ENCODE measurements at places on chromosomes 2 and 18.

GRCh38 chr2:176830362-176830761 lies 382.2 kb upstream of the HNRNPA3 start:
- no peak for DNase-seq

GRCh38 chr2:179995741-179996515 lies 11.2 kb downstream of the CWC22 start:
- no peak for DNase-seq

DNA sequence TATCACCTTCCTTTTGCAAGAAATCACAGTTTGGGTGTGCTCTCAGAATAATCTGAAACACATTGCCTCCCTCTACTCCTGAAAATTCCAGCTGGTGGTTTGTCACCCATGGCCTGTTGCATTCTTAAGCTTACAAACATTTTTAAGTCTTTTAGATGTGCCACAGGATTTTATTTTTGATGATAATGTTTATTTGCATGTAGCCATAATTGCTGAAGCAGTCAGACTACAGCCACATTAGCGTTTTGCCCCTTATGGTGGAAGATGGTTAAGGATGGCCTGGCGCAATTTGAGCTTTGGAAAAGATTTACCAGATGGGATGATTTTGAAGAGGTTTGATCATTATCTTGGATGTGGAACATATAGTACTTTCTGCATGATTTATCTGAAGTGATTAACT lies 439.5 kb downstream of the MEIS1 start:
- DNase-seq = no peak

DNA sequence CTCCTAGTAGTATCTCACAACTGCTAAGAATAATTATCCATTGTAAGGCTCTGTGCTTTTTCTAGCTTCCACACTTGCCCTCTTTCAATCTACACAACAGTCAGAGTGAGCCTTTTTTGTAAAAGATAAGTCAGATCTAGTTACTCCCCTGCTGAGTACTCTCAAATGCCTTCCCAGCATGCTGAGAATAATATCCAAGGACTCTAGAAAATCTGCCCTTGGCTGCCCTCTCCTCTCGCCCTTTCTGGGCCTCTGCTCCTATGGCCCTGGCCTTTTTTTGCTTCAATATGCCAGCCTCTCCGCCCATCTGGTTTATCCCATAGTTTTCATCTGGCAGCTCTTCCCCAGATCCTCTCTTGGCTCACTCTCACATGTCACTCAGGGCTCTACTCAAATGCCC lies 455.9 kb upstream of the UBE2E3 start:
- no peak for DNase-seq

GRCh38 chr2:79729532-79729931 lies 216.7 kb downstream of the CTNNA2 start:
- no peak for DNase-seq

GRCh38 chr18:47750889-47751423 lies 179.5 kb downstream of the SMAD2 start:
- DNase-seq = no peak

- no peak for DNase-seq
Observed at GRCh38 chr2:75064691-75065396, 106.4 kb downstream of the POLE4 start.

- DNase-seq = no peak
Observed at GRCh38 chr2:144510294-144510991, 9.5 kb downstream of the ZEB2 start.

- no peak for DNase-seq
Observed at GRCh38 chr2:9747396-9747795, 95.9 kb upstream of the TAF1B start.

GRCh38 chr2:37851828-37852584 lies 73.1 kb upstream of the RMDN2 start:
- DNase-seq = no peak

DNA sequence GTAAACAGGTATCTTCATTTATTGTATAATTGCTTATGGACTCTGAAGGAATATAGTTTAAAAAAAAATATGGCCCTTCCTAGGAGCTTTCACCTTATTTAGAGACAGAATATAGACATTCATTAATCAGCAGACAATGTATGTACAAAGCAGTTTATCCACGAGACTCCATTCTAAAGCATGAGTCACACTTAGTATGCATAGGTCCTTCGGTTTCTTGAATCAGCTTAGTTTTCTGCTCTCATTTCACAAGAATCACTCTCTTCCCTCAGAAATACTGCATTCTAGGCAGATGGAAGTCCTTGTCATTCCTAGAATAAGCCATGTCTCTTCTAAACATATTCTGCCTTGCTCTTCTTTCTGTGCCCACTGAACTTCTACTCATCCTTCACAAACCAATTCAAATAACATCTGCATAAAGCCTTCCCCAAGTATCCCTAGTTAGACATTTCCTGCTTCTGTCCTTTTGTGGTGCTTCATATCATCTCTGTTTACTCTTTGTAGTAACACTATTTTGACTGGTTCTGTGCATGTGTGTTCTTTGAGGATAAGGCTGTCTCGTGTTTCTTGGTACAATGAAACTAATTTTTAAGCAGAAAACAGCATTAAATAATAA lies 84.5 kb downstream of the PTRHD1 start:
- DNase-seq = no peak

DNA sequence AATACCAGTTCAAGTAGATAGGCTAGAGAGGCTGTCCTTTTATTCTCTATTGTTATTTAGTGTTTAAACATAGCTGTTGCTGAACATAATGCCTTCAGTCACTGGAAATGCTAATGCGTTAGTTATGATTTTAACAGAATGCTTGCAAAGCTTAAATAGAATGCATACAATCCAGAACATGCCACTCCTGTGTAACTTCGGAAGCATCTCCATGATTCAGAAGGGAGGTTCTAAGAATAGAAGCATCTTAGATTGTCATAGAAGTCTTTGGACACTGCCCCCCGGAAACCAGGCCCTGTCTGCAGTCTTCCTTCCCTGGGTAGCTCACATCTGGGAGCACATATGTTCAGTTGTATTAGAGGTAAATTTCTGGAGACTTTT lies 73.2 kb downstream of the ZNF532 start:
- DNase-seq = no peak

GRCh38 chr2:107529146-107529545 lies 297.5 kb upstream of the RGPD4 start:
- no peak for DNase-seq

DNA sequence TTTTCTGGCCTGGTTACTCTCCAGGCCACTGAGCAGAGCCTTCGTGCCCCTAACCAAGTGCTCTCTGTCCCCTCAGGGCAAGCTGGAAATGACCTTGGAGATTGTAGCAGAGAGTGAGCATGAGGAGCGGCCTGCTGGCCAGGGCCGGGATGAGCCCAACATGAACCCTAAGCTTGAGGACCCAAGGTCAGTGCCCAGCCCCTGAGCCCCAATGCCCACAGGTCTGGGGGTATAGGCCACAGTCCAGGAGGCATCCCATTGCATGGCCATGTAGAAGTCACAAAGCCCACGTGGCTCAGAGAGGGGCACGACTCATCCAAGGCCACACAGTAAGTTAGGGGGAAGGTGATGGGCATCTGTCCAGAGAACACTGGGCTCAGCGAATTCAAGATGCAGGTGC lies 227.6 kb downstream of the DYSF start:
- DNase-seq = no peak

GRCh38 chr2:200416878-200417277 lies 93.0 kb downstream of the KCTD18 start:
- no peak for DNase-seq

DNA sequence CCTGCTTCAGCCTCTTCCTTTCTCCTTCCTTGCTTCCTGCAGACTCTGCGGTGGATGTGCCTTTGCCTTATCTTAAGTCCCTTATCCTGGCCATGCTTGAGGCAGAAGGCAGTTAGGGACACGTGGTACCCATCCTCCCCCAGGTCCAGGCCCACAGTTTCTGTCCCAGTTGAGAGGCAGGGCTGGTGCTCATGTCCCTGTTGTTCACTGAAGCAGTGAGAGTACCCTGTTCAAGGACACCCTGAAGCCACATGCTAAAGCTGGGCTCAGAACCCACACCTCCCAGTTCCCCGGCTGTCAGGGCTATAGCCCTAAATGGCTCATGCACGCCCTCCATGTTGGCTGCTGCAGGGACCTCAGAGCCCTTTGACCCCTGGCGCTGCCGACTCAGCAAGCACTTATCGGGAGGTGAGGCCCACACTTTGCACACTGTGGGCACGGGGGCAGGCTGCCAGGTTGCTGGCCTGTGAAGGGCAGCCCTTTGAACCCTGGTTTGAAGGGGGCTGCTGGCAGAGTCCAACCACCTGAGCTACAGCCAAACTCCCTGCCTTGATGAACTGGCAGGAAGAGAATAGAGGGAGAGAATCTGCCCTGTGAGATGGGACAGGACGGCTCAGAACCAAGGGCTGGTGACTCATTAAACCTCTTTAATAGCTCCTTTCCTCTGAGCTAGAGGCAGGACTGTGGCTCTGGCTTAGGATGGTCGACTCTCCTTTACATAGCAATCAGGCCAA lies 6.3 kb downstream of the KHK start:
- no peak for DNase-seq

- DNase-seq = no peak
Observed at GRCh38 chr2:128315829-128316776, 2.6 kb downstream of the HS6ST1 start.

- no peak for DNase-seq
Observed at GRCh38 chr18:46152436-46152807, 48.2 kb downstream of the HAUS1 start.

DNA sequence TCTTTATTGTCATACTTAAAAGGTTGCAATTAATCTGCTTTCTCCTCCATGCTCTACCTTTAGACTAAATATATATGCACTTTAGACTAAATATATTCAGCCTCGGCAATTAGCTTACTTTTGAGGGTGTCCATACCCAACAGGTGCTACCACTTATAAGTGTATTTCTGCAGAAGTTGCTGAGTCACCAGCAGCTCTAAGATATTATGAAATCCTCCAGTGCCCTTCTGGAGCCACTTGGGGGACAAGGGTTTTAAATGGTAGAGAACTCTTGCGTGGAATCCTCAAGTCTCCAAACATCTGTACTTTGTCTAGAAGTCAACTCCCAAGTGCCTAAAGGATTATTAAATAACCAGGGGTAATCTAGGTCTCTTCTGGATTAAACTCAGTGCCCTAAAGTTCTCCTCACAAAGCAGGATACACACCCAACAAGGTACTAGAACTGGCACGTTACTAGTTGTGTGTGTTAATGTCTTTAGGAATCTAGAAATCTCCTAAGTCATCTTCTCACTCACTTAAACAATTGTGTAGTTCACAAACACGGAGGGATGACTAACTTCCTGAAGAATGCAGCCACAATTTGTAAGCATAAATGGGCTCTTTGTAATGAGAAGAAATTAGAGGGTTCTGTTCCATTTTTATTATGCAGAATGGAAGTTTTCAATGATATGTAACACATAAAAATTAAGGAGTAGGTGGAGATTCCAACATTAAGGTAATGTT lies 159.7 kb downstream of the CD226 start:
- DNase-seq = no peak

DNA sequence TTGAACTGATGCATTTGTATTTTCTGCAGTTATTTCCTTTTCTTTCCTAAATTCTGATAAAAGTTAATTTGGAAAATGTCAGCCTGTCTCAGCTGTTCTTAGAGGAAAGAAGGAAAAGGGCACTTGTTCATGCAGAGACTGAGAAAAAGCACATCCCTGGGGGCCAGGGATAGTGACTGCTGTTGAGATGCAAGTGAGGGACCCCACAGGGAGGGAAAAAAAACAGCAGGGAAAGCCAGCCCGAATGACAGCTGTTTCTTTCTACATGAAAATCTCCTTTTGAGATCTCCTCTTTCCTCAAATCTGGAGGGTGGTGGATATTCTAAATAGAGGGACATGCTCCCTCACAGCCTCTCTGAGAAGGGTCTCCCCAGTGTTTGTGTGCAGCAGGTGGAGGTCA lies 14.0 kb upstream of the MTA3 start:
- no peak for DNase-seq

DNA sequence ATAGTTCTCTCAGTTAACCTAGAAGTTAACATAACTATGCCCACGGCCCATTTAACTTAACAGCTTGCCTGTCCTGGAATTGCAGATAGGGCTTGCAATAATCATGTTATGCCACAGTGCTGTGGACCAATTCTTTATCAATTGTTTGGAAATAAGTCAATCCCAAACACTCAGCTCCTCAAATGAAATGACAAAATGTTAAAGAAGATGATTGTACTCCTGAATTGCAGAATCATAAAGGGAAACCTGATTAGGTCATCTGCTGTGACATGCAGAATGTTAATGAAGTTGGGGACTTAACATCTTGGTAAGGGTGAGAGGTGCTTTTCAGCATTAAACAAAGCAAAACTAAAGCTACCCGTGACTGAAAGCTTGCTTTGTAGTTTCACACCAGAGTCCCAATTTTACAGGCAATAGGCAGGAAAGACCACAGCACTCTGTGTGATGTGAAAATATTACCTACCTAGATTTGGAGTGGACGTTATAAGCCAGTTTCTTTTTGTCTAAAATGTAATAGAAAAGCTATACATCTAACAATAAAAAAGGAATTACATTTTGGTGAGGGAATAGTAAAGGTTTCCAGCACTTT lies 364.0 kb downstream of the GPD2 start:
- no peak for DNase-seq

DNA sequence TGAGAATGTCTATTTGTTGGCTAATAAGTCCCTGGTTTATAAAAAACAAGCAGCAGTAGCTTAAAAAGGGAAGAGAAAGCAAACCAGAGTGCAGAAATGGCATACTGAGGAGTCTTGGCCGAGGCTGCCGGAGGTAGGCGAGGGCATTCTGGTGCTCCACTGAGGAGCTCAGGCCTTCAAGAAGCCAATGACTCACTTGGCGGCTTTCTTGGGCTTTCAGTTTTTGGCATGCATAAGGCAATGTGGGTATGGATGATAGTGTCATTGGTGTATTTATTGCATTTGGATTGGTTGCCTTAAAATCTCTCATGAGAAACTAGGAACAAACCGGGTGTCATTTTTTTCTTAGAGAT lies 119.6 kb upstream of the ARL5A start:
- DNase-seq = no peak

DNA sequence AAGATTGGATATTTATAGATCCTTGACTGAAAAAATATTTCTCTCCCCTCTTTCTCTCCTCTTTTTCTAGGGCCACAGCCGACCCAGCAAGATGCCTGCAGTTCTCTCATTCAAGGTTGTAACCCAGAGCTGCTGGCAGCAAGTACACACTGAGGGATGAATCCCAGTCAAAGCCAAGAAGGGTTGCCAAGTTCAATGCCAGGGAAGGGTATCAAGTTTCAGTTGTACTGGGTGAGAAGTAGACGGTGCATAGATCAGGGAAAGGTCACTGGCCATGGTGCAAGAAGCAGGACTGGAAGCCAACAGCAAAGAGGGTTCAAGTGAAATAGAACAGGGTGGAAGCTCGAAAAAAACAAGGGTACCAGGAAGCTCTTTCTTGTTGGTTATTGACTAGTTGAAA lies 170.2 kb downstream of the NRP2 start:
- no peak for DNase-seq

DNA sequence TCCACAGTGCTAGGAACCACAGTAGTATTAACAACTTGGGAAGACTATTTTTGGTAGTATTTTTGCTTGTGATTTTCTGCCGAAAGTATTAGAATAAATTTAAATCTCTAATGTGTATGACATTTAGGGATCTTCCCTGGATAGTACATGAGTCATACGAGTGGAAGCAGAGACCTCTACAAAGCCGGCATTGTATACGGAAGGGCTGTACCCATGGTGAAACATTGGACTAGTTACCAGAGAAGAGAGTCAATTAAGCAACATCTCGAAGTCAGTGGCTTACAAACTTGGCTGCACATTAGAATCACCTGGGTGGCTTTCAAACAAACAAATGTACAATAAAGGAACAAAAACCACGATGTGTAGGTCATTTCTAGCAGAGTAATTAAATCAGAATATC lies 1131.7 kb upstream of the LRRTM1 start:
- no peak for DNase-seq

GRCh38 chr2:197705912-197706838 lies 1.0 kb downstream of the MARS2 start:
- no peak for DNase-seq

Measured in stimulated activated CD8-positive, alpha-beta memory T cell treated with anti-CD3 and anti-CD28 coated beads, Interleukin-12 subunit alpha, Interleukin-12 subunit beta, amount 100 ng/mL, for 4 hours (primary cell).